ENCODE measurements at places on chromosomes 12 and 14. TPM values are rescaled to one million over a fixed set of nuclear protein-coding genes. Genes with fewer than 3 reads are reported as not detected.

Gene CLEC4C
- not detected for total RNA-seq

- DNase-seq, result no peak
Observed at GRCh38 chr12:132551641-132552031, 58.7 kb downstream of the LRCOL1 start.

GRCh38 chr12:45034861-45035265 lies 16.0 kb downstream of the DBX2 start:
- peak; percentile 47 for DNase-seq

GRCh38 chr12:121468499-121468801 lies 68.5 kb downstream of the RNF34 start:
- peak; percentile 9 for DNase-seq

DNA sequence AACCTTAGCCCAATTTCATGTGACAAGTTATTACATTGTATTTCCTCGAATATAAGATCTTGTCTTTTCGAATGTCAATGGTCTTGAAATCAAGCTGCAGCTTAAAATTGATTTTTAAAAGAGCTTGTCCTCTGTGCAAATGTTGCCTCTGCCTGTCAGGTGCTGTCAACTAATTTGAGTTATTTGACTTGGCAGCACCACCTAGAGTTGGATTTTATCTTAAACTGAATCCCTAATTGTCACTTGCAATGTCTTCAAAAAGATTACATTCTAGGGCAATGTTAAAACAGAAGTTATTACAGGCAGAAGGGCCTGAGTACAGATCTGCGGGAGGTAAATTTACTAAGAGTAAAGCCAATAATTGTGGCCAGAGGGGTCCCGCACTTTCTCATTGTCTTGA lies 26.2 kb upstream of the TUNAR start:
- DNase-seq, result no peak

- no peak for DNase-seq
Observed at GRCh38 chr14:101917413-101918017, 46.9 kb upstream of the DYNC1H1 start.

Measured in renal cortical epithelial cell (primary cell).